ENCODE measurements at places on chromosomes 11 and 22.

- no peak for DNase-seq
Observed at GRCh38 chr11:3046641-3047040, 10.6 kb downstream of the CARS1 start.

- no peak for DNase-seq
Observed at GRCh38 chr11:18720091-18720807, 5.7 kb downstream of the IGSF22 start.

GRCh38 chr22:44033287-44033686, 9.2 kb downstream of the PARVB start:
- DNase-seq, result no peak

GRCh38 chr11:27130806-27131205, 90.2 kb downstream of the BBOX1 start:
- DNase-seq, result no peak

DNA sequence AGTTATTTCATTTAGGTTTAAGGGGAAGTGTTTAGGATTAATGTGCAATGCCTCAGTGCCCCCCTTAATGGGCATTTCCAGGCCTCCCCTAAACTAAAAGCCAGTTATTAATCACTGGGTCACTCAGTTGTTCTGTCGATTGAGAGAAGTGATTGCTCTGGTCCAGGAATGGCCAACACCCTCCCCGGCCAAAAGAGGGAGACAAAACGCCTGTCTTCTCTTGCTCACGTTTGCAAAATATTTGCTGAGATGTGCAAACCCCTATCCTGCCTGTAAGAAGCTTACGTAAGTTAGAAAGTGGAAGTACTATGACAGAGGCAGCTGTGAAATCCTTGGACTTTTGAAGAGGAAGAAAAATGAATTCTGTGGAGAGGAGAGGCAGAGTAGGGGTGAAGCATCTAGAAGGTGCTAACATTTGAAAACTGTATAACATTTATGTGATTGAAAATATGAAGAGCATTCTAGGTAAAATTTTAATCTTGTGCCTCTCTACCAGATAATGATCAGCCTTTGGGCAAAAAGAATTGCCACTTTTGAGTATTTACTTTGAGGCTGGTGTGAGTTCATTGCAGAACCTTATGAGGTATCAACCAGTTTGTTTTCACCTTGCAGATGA, 37.7 kb downstream of the NTM start:
- DNase-seq, result no peak

DNA sequence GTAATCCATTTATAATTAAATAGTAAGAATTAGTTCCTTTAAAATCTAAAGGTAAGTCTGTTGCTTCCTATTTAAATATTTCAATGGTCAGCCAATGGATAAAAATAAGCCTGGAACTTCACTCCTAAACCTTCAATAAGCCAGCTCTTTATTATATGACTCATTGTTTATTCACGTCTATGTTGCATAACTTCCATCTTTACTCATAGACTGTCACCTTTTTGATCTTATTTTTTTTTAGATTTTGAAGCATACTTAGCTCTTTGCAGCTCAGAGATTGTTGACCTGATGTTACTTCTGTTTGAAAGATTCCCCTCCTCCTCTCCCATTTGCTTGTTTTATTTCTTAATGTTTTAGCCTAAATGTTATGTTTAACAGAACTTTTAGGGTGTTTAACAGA, 1571.2 kb upstream of the RAG2 start:
- DNase-seq, result no peak

DNA sequence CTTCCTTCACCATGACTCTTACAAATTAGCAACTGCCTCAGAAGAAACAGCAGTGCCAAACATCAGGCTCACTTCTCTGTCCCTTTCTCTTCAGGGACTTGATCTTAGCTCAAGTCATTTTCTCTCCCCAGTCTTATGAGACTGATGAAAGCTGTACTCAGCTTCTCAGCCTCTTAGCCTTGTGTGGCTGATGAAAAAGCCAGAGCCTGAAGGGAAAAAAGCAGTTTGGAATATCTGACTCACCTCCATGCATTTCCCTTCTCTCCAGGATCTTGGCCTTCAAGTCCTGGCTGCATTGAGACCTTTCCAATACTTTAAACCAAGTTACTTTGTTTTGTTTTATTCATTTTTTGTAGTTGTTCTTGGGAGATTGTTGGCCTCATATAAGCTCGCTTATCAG, 195.9 kb downstream of the SPON1 start:
- DNase-seq, result no peak

Data from activated naive CD4-positive, alpha-beta T cell treated with anti-CD3 and anti-CD28 coated beads, Interleukin-2, amount 10 ng/mL, durations not matched to agents 7 days and 5 days (primary cell).